ENCODE measurements at places on chromosomes 5 and 9.
A peak's percentile ranks its signal among the peaks of the same experiment; 100 is the strongest.

DNA sequence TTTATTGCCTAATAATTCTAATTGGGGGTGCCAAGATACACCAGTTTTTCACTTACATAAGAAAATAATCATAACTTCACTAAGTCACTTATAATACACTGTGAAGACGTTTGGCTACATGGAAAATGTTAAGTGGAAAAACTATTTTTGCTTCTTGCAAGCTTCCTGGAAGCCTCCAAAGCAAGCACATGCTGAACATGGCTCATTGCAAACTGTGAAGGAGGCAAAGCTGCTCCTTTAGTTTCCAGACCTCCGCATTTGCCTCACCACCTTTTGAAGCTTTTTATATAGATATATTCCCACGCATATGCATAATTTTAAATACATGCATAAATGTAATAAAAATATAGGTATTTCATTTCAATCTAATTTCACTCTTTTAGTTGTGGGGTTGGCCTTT is 285.6 kb upstream of the PRDM9 start:
- H3K4me3 ChIP-seq = no peak overlapping the region
- no peaks in the 10 kb centered on the region for H3K36me3 ChIP-seq
- no peak overlapping the region for H3K27ac ChIP-seq
- H3K27me3 ChIP-seq = no peaks in the 10 kb centered on the region
- no peak for DNase-seq
- H3K4me1 ChIP-seq = no peaks in the 10 kb centered on the region

DNA sequence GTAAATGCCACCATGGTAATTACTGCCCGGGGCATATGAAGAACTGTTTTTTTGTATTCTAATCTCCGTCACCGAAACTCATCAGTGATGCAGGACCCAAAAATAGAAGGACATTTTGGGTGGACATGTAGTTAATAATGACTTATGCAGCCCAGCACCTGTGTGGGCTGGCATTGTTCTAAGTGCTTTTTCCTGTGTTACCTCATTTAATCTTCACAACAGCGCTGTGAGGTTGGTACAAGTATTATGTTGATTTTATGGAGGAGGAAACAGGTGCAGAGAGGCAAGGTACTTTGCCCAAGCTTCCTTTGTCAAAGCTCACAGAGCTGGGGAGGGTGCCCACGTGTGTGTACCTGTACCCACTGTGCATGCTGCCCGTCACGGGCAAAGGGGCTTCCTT is 58.4 kb downstream of the DAPK1 start:
- no peaks in the 10 kb centered on the region for H3K36me3 ChIP-seq
- no peaks in the 10 kb centered on the region for H3K4me1 ChIP-seq
- DNase-seq = no peak
- no peaks in the 10 kb centered on the region for H3K27me3 ChIP-seq
- H3K27ac ChIP-seq = no peak overlapping the region

- H3K27ac ChIP-seq = peak overlapping the region; percentile 97
- peak; percentile 33 for DNase-seq
- peak overlapping the region; percentile 85 for H3K4me3 ChIP-seq
- H3K4me1 ChIP-seq = peaks cover 50% of the 10 kb centered on the region
- H3K36me3 ChIP-seq = peaks cover 45% of the 10 kb centered on the region
Observed at GRCh38 chr9:125240649-125240999, 519 bp downstream of the HSPA5 start.

GRCh38 chr5:84168841-84169240 is 215.8 kb downstream of the EDIL3 start:
- DNase-seq = no peak
- H3K4me3 ChIP-seq = no peak overlapping the region
- no peaks in the 10 kb centered on the region for H3K27me3 ChIP-seq
- H3K4me1 ChIP-seq = no peaks in the 10 kb centered on the region
- H3K36me3 ChIP-seq = no peaks in the 10 kb centered on the region
- no peak overlapping the region for H3K27ac ChIP-seq

DNA sequence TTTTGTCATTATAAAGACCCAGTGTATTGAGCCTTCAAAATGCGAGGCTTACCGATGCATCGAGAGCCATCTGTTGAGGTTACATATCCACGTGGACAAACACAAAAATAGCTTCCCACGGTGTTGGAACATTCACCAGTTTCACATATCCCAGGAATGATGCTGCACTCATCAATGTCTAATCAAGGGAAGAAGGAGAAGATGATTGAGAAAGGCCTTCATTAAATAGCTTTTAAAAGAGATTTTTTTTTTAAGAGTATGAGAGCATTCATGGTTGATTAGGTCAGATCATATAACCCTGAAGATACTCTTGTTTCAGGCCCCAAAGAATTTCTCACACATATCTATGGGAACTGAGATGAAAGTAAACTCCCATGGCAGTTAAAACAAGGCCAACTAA is 129.4 kb downstream of the FBN2 start:
- H3K36me3 ChIP-seq = no peaks in the 10 kb centered on the region
- no peaks in the 10 kb centered on the region for H3K27me3 ChIP-seq
- no peaks in the 10 kb centered on the region for H3K4me1 ChIP-seq
- DNase-seq = no peak
- H3K4me3 ChIP-seq = no peak overlapping the region

DNA sequence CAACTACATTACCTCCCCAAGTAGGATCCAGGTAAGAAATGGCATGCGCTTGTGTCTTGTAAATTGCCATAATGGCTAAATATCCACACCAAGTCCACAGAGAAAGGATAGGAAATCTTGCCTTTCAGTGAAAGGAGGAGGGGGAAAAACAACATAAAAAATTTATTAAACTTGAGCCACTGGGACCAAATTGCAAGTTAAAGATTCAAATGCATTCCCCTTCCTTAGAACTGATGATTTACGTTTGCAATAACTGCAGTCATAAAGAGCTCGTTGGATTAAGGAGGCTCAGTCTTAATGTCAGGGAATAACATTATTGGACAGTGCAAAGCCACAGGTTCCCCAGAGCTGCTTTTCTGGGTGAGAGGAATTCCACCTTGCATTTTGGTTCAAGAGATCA is 92.6 kb upstream of the SARDH start:
- no peaks in the 10 kb centered on the region for H3K36me3 ChIP-seq
- no peaks in the 10 kb centered on the region for H3K27me3 ChIP-seq
- DNase-seq = no peak

GRCh38 chr5:52707616-52708015 is 80.1 kb upstream of the ITGA1 start:
- H3K27ac ChIP-seq = no peak overlapping the region
- peaks cover 20% of the 10 kb centered on the region for H3K4me1 ChIP-seq
- no peaks in the 10 kb centered on the region for H3K27me3 ChIP-seq

DNA sequence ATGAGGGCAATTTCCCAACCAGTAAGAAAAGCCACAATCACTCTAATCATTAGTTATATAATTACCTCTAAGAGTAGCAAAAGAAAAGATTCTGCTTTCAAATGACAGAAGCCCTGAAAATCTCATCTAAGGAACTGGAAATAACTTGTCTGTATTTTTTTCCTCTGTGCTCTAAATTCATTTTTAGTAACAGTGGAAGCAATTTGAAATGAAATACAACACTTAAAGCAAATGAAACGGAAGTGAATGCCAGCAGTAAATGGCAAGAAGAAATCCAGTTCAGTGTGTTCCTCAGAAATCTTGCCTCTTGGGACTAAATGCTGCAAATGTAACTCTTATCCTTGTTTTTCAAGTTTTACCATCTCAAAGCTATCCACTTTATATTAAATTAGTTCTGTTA is 294.9 kb downstream of the TAF11L14 start:
- no peaks in the 10 kb centered on the region for H3K36me3 ChIP-seq
- no peak overlapping the region for H3K4me3 ChIP-seq
- H3K27me3 ChIP-seq = no peaks in the 10 kb centered on the region
- no peak overlapping the region for H3K27ac ChIP-seq

- H3K27ac ChIP-seq = no peak overlapping the region
- H3K4me1 ChIP-seq = peaks cover 33% of the 10 kb centered on the region
Observed at GRCh38 chr5:142826741-142827492, 56.7 kb downstream of the ARHGAP26 start.

GRCh38 chr5:119275601-119276173 is 80.1 kb upstream of the TNFAIP8 start:
- DNase-seq = no peak
- no peaks in the 10 kb centered on the region for H3K27me3 ChIP-seq
- H3K4me3 ChIP-seq = no peak overlapping the region

DNA sequence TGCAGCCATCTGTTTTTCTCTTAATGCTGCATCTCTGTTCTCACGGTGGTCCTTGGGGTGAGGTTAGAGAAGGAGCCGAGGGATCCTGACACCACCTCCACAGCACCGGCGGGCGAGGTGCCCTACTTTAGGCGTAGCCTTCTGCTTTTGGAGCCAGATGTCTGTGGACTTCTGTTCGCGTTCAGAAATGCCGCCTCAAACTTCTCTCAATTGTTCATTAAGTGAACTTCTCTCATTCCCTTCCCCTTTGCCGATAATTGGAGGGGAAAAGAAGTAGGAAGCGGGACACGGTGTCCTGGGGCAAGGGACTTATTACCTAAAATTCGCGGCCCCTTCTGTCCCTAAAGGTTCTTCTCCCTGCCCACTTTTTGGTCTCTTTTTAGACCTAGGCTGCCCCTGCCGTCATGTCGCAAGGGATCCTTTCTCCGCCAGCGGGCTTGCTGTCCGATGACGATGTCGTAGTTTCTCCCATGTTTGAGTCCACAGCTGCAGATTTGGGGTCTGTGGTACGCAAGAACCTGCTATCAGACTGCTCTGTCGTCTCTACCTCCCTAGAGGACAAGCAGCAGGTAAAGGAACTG is 455 bp downstream of the KIF20A start:
- peak overlapping the region; percentile 85 for H3K4me3 ChIP-seq
- DNase-seq = no peak
- H3K27ac ChIP-seq = no peak overlapping the region

DNA sequence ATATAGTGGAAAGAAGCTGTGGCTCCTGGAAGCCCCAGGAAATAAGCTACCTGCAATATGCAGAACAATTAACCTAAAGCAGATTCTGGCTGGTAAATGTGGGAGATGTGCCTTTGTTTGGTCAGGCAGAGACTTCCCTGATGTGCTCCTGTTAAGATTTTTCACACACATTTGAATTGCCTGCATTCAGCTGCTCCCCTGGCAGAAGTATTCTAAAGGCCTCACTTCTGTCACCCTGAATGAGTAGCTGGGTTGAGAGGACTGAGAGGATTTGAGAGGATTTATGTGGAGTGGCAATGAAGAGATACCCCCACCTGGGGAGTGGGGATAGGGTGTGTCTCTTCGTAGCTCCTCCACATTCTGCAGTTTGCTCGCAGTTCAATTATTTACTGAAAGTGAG is 130.5 kb downstream of the ST8SIA4 start:
- peaks cover 3% of the 10 kb centered on the region for H3K4me1 ChIP-seq
- no peaks in the 10 kb centered on the region for H3K36me3 ChIP-seq
- H3K4me3 ChIP-seq = no peak overlapping the region
- H3K27me3 ChIP-seq = no peaks in the 10 kb centered on the region
- no peak for DNase-seq
- H3K27ac ChIP-seq = no peak overlapping the region

- no peaks in the 10 kb centered on the region for H3K4me1 ChIP-seq
- no peaks in the 10 kb centered on the region for H3K27me3 ChIP-seq
- no peak for DNase-seq
- H3K4me3 ChIP-seq = no peak overlapping the region
Observed at GRCh38 chr5:110956280-110956912, 115.1 kb upstream of the TSLP start.

DNA sequence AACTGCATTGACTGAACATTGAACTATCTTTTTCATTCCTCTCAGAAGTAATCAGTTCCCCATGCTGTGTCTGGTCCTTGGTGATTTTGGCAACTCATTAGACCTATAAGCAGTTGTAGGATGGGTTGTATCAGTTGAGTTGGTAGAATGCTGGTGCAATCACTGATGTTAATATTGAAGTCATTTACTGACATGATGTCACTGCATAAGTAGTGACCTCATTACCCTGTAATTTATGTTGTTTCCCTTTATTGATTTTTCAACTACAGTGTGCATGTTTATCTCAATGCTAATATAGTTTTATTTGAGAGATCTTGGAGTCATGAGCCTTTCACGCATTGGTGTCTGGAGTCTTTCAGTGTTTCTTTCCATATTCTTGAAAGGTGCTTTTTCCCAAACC is 275.0 kb downstream of the SPATA31D1 start:
- no peaks in the 10 kb centered on the region for H3K27me3 ChIP-seq
- DNase-seq = no peak
- no peak overlapping the region for H3K4me3 ChIP-seq
- no peak overlapping the region for H3K27ac ChIP-seq
- no peaks in the 10 kb centered on the region for H3K4me1 ChIP-seq

GRCh38 chr5:126443374-126443851 is 20.2 kb downstream of the GRAMD2B start:
- no peaks in the 10 kb centered on the region for H3K36me3 ChIP-seq
- H3K27ac ChIP-seq = no peak overlapping the region
- H3K27me3 ChIP-seq = no peaks in the 10 kb centered on the region

GRCh38 chr5:169331292-169331852 is 30.4 kb upstream of the SLIT3 start:
- DNase-seq = no peak
- no peak overlapping the region for H3K4me3 ChIP-seq
- no peak overlapping the region for H3K27ac ChIP-seq
- H3K27me3 ChIP-seq = no peaks in the 10 kb centered on the region

DNA sequence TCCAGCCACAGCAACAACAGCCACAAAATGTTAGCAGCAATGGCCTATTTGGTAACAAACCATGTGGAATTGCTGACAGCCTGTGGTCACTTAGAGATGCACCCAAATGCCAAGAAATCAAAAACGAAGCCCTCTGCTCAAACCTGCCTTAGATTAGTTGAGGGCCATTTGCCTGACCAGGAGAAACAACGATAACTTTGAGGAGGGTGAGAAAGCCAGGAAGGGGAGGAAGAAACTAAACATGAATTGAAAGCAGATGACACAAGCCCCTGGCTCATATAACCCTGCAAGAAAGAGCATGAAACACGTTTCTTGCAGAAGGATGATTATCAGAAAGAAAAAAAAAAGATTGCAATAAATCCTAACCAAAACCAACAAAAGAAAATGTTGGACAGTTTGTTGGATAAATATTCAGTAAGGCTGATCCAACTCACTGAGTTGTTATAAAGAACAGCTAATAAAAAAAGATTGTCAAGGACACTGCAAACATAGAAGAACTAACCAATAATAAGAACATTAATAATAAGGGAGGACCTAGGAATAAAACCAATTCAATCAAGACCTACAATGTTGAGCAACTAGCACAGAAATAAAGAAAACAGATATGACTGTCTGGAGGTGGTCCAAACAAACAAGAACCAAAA is 140.5 kb upstream of the SLC30A5 start:
- no peaks in the 10 kb centered on the region for H3K4me1 ChIP-seq
- H3K27me3 ChIP-seq = no peaks in the 10 kb centered on the region
- H3K36me3 ChIP-seq = no peaks in the 10 kb centered on the region
- DNase-seq = no peak
- H3K27ac ChIP-seq = no peak overlapping the region

- H3K36me3 ChIP-seq = no peaks in the 10 kb centered on the region
- no peak overlapping the region for H3K4me3 ChIP-seq
- H3K27ac ChIP-seq = no peak overlapping the region
- no peak for DNase-seq
- H3K4me1 ChIP-seq = no peaks in the 10 kb centered on the region
- H3K27me3 ChIP-seq = no peaks in the 10 kb centered on the region
Observed at GRCh38 chr5:111948092-111948841, 191.3 kb upstream of the NREP start.

GRCh38 chr9:93209097-93209496 is 25.2 kb downstream of the WNK2 start:
- no peak overlapping the region for H3K4me3 ChIP-seq
- H3K4me1 ChIP-seq = no peaks in the 10 kb centered on the region
- no peaks in the 10 kb centered on the region for H3K36me3 ChIP-seq
- DNase-seq = no peak
- no peak overlapping the region for H3K27ac ChIP-seq

All from naive thymus-derived CD4-positive, alpha-beta T cell (primary cell).